ENCODE measurements at places on chromosomes 16 and 17. TPM values are rescaled to one million over a fixed set of nuclear protein-coding genes. Genes with fewer than 3 reads are reported as not detected.

- no peak for DNase-seq
Measured at GRCh38 chr17:52383493-52384100, 225.1 kb upstream of the CA10 start.

DNA sequence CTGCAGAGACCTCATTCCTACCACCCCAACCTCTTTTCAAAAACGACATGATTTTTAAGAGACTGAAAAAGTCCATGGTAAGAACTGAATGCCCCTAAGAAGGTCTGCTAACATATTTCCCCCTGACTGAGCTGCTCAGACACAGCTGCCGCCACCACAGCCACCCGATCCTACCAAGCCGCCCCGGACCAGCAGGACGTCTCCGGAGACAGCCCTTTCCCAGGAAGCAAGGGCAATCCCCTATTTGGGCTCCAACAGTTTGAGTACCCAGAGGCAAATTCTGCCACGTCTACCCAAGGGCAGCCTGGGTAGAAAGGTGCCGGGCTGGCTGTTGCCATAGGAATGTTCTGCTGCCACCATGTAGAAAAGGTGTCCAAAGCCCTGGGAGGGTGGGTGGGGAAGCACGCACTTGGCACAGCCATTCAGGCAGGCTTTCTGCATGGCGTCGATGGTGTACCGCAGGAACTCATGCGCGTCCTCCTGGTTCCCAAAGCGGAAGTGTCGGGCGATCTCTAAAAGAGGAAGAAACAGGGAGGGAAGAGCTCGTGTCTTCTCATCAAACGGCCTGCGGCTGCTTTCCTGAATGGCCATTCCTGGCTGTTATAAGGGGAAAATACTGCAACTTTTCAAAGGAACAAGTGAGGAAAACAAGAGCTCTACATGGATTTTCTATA, 13.6 kb downstream of the USP36 start:
- DNase-seq, result no peak

DNA sequence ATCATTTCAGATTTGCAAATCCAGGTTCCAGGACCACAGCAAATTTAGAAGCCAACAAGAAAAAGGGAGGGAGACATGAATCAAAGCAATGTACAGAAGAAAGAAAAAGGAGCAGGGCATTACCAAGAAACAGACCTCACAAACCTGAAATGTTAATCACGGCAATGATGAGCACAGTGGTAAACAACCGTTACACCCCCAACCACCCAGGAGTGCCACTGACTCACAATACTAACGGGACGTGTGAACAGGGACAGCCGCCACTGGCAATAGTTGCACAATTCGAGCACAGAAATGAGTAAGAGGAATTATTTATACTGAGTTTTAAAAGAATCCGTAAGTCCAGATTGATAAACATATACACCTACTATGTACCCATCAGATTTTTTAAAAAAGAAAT, 13.8 kb downstream of the USP22 start:
- DNase-seq, result peak; percentile 43

DNA sequence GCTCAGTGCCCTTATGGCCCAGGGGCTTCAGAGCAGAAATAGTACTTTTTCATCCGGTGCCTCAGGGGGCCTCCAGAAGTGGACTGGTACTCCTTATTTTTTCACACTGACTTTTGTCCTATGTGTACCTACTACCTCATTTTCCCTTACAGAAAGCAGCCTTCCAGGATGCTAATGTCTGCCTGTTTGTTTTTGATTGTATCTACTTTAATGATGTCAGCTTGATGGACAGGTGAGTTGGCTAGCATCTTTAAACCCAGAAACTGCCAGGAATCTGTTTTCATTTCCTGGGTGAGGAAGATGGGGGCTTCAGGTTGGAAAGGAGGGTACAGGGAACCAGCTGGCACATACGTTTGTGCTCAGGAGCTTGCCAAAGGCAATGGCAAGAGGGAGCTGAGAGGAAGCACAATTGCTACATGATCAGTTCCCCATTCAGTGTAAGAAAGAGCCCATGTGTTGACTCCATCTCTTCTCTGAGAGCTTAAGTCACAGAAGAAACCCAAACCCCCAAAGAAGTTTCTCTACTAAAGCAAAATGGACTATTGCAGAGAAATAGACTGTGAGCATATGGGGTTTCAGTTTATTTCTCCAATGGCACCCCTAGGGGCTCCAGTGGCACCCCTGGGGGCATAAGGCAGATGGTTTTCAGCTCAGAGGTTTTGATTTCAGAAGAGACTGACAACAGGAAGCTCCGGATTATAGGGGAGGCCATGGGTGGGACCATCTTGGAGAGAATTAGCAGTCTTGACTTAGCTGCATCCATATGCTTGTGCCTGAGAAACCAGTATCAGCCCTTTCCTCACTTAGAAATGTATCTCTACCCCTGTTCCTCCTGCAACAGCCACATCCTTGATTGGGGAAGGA, 16.3 kb downstream of the LIG3 start:
- DNase-seq, result no peak

- no peak for DNase-seq
Measured at GRCh38 chr16:74874123-74874522, 99.5 kb upstream of the FA2H start.

DNA sequence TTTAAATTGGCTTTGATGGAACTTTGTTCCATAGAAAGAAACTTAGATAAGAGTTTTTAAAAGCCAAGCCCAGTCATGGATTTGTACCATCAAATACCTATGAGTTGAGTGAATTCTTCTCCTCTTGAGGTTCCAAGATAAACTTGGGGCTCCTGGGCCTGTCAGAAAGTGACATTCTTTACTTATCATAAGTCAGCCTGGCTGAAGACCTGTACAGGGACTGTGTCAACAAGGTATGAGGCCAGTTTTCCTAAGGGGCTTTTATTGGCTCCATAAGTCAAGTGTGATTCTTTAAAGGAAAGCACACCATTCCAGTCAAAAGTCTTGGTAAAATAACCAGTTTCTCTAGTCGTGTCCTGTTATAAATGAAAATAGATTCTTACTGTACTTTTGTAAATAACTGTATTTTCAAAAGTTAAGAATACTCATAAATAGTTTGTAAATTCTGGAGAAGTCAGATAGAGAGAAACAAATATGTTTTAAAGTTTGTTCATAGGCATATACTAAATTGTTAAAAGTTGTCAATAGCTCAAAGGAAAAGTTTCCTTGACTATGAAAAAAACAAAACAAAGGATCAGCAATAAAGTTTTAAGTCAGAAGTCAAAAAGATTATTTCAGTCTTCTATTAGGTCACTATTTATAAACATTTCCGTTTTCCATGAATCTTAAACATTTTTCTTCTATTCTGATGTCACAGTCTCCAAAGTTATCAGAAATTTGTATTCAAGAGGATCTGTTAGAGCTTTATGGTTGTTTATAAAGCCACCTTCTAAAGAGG, 22.5 kb upstream of the MYO1D start:
- no peak for DNase-seq

GRCh38 chr16:89446136-89446974, 44.0 kb downstream of the ANKRD11 start:
- no peak for DNase-seq

DNA sequence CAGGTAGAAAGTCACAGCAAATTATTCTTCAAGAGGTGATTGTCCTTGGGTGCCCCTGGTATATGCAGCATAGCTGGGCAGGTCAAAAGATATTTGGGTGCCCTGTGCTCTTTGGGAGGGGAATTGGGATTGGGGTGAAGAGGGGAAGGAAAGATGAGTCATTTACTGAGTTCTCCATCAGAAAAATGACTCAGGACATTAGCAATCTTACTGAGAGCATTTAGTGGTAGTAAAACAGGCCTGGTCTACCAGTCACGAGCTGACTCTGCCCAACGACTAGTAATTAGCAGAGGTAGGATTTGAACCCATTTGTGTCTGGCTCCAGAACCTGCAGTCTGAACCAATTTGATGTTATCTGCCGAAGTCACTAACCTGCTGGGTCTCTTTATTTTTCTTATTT, 6.0 kb upstream of the GRIN2A start:
- DNase-seq, result no peak

DNA sequence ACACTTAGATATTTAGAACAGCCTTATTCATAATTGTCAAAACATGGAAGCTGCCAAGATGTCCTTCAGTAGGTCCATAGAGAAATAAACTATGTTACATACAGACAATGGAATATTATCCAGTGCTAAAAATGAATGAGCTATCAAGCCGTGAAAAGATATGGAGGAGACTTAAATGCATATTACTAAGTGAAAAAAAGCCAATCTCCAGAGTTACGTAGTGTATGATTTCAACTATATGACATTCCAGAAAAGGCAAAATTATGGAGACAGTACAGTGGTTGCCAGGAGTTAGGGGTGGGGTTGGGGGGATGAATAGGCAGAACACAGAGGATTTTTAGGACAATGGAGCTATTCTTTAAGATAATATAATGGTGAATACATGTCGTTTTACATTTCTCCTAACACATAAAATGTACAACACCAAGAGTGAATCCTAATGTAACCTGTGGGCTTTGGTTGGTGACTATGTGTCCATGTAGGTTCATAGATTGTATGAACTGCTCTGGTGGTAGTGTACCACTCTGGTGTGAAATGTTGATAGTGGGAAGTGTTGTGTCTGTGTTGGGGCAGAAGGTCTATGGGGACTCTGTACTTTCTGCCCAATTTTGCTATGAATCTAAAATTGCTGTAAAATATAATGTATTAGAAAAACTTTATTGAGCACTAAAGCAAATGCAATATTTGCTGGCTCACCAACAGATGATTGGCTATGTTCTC, 122.6 kb downstream of the USP22 start:
- no peak for DNase-seq

DNA sequence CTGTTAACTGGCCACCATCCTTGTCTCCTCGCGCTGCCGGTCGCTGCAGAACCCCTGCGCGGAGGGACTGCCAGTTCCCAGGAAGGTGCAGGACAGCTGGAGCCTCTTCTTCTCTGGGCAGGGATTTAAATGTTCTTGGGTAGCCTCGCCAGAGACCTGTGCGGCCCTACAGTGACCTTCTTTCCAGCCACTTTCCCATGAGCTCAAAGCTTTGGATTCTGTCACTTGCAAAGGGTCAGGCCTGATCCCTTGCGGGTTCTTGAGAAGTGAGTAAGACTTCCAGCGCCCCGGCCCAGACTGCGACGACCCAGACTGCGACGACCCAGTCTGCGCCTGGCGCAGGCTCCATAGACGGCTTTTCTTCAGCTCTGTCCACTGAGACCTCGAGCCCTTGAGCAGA, 1.4 kb upstream of the SLFN5 start:
- DNase-seq, result no peak

GRCh38 chr17:77419547-77420094, 278.9 kb downstream of the SEC14L1 start:
- no peak for DNase-seq

GRCh38 chr17:18056214-18056613, 17.0 kb downstream of the GID4 start:
- DNase-seq, result no peak

- DNase-seq, result no peak
Measured at GRCh38 chr17:41522301-41523224, 3.9 kb upstream of the KRT15 start.

GRCh38 chr16:70432723-70433457, 6.0 kb downstream of the ST3GAL2 start:
- DNase-seq, result no peak

- DNase-seq, result no peak
Measured at GRCh38 chr16:4052801-4053293, 63.4 kb downstream of the ADCY9 start.

- DNase-seq, result no peak
Measured at GRCh38 chr16:57178793-57179212, 7.0 kb downstream of the PSME3IP1 start.

GRCh38 chr16:88784856-88785105, 239 bp downstream of the PIEZO1 start:
- no peak for DNase-seq

DNA sequence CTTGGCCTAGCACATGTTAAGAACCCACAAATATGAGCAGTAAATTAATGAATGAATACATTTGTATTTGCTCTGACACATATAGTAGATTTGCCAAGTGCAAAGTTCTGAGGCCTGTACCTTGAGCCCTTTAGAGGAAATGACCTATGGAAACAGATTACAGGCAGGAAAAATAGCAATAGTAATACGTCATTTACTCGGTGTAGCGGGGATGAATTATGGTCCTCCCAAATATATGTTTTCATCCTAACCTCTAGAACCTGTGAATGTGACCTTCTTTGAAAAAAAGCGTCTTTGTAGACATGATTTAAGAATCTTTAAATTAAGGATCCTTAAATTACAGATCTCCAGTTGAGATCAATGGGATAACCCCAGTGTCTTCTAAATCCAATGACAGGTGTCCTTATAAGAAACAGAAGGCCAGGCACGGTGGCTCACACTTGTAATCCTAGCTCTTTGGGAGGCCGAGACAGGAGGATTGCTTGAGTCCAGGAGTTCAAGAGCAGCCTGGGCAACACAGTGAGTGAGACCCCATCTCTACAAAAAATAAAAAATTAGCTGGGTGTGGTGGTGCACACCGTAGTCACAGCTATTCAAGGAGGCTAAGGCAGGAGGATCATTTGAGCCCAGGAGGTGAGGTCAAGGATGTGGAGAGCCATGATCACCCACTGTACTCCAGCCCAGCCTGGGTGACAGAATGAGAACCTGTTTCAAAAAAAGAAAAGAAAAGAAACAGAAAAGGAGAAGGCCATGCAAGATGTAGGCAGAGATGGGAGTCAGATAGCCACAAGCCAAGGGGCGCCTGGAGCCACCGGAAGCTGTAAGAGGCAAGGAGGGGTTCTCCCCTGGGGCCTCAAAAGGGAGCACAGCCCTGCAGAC, 5.1 kb upstream of the ITPRIPL2 start:
- DNase-seq, result no peak

DNA sequence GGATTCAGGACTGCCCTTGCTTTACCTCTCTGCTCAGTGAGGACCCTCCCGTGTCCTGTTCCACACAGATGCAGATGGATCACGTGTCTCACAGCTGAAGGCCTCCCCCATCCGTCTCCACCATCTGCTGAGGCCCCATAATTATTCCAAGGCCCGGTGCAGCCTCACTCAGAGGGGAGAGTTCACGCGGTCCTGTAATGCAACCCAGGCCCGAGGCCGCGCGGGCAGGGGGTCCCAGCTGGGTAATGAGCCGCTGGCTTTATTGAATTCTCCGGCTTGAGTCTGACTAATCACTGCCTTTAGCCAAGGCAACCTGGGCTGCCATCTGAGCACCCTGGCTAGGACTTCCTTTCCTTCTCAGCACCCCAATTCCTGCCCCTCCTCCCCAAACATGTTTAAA, 4.4 kb upstream of the WFIKKN2 start:
- DNase-seq, result no peak

DNA sequence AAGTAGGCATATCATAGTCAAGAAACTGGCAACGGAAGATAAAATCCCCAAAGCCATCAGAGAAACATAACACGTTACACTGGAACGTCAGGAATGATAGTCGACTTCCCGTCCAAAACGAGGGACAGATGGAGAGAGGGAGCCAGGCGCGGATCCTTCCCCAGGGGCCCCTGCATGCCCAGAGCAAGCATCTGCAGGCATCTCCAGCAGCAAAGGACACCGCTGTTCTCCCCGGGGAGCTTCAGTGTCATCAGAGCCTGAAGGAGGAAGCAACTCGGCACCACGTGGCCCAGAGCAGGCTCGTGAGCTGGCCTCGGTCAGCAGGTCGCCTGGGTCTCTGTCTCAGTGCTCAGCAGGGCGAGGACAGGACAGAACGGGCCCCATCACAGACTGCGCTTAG, 50.1 kb downstream of the LMF1 start:
- DNase-seq, result no peak

GRCh38 chr17:4381690-4382671, 15.5 kb upstream of the UBE2G1 start:
- no peak for DNase-seq

GRIN2A gene
- 0.74 TPM for total RNA-seq

PERCC1 gene
- 0.35 TPM for total RNA-seq

OR3A3 gene
- total RNA-seq, result not detected

ERBB2 gene
- total RNA-seq, result 21.9 TPM

TBC1D3G gene
- total RNA-seq, result not detected

UNC45B gene
- not detected for total RNA-seq

SLC13A5 gene
- total RNA-seq, result 0.48 TPM

RNF157 gene
- 28.0 TPM for total RNA-seq

SUZ12 gene
- 19.6 TPM for total RNA-seq

REXO5 gene
- total RNA-seq, result 4.7 TPM
